ENCODE measurements at places on chromosomes 5 and 9. TPM values are rescaled to one million over a fixed set of nuclear protein-coding genes. Genes with fewer than 3 reads are reported as not detected.

Gene SLC36A3
- not detected for total RNA-seq

Gene SLC25A2
- 0.16 TPM for total RNA-seq

Gene RASEF
- total RNA-seq = not detected

Gene FBP2
- total RNA-seq = not detected

Gene C1QTNF3
- 0.65 TPM for total RNA-seq

Measured in bladder microvascular endothelial cell (primary cell).